ENCODE measurements at places on chromosomes 6 and 20.

- DNase-seq = no peak
Measured at GRCh38 chr6:164628302-164628931, 681.0 kb downstream of the C6orf118 start.

DNA sequence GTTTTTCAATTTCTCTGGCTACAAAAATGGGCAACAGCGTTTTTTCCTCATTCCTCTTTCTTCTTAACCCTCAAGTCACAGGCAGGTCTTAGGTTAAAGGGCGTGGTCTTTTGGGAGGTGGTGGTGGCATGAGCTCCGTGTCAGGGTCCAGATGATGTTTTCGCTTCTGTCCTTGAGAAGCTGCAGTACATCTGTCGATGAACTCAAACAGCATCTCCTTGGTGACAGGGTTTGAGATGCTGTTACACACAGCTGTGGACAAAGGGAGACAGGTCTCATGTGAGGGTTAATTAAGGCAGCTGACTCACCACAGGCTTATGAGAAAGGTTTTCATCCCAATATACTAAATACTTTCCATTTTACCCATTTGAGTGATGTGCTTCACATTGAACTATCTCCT is 350.8 kb downstream of the RNGTT start:
- no peak for DNase-seq

DNA sequence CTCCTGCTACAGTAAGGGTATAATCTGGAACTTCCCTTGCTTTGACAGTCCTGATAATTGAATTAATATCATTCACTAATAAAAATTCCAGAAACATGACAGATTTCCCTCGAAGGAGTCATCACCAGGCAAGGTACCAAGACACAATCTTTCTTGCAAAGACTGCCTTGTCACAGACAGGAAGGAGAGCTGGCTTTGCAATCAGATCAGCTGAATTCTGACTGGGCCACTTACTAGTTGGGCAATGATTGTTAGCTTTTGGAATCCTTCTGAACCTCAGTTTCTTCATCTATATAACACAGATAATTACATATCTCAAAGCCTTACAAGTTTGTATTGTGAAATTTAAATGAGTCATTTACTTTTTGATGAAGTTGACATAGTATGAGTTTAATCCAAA is 344.2 kb downstream of the RFPL4B start:
- no peak for DNase-seq

- DNase-seq = no peak
Measured at GRCh38 chr20:59925899-59926298, 7.5 kb downstream of the SYCP2 start.

- DNase-seq = no peak
Measured at GRCh38 chr6:36508532-36508931, 38.7 kb downstream of the STK38 start.

DNA sequence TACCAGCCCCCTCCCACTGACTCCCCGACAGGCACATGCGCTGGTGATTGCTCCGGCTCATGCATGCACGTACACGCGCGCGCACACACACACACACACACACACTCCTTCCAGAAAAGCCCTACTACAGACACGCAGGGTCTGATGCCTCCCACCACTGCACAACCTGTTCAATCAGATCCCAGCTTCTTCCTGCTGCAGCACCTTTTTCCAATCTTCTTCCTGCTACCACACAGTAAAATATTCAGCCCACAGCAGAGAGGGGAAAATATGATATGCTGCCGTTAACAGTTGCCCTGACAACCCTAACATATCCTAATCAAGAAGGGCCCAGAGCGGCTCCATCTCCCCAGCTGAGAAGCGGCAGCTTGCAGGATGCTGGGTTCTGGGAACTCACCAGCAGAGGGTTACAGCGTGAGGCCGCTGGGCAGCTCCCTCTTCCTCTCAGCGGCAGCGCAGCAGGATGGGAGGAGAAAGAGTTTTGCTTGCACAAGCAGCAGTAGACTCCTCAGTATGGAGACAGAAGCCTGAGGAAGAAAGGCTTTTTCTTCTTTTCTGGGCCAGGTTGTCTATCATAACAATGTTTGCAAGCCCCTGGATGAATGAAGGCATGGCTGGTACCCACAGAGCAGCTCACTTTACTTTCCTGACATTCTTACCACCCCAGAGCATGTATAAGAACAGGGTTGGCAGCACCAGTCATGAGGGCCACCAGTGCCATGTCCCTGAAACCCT is 23.9 kb downstream of the MAP7 start:
- peak; percentile 59 for DNase-seq

DNA sequence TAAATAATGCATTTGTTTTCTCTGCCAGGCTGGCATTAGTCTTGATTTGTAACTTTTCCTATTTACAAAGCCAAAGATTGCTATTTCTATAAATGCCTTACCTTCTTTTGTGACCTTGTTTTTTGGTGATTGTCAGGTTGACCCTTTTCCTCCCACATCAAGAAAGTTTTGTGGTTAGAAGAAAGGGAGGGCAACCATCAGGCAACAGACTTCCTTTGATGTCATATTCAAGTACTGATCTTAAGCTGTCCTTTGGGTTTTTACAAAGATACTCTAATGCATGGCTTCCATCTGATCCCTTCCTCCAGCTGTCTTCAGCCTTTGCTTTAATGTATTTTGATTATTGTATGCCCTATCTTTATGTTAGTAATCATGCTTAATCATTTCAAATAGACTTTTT is 23.9 kb downstream of the RNF217 start:
- DNase-seq = no peak

- peak; percentile 86 for DNase-seq
Measured at GRCh38 chr6:41560431-41561192, 14.4 kb downstream of the FOXP4 start.

- DNase-seq = no peak
Measured at GRCh38 chr20:43824309-43825050, 90.2 kb upstream of the TOX2 start.

DNA sequence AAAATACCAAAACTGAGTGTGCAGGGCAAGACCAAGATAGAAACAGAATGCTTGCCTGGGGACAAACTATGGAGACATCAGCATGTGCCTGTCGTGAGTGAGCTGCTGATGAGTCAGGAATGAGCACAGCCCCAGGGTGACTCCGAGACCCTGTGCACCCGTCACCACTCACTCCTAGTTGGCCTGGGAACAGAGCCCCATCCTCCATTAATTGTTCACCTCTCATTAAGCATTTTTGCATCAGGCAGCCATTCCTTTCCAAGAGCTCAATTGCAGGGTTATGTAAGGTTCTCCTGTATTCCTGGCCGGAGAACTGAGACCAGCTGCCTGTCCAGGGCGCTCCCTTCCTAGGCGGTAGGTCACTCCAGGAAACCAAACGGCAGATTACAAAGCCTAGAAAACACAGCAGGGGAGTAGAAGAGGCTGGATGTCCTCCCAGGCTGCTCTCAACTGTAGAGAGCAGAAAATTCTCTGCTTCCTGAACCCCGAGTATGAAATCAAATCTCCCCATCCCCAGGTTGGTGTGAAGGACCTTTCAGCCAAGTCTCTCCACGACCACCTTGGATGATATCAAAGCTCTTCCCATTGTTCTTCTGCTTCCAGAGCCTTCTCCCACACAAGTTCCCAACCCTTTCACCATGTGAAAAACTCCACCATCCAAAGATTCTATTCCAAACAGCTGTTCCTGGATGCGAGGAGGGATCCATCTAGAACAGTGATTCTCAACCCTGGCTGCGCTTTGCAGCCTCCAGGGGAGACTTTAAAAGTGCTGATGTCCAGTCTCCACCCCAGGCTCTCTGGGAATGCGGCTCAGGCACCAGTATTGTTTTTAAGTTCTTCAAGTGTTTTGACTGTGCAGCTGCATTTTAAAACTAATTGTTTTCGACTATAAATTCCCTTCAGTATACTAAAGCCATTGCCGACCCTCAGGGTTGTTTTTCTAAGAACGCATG is 532.6 kb upstream of the JARID2 start:
- peak; percentile 52 for DNase-seq

DNA sequence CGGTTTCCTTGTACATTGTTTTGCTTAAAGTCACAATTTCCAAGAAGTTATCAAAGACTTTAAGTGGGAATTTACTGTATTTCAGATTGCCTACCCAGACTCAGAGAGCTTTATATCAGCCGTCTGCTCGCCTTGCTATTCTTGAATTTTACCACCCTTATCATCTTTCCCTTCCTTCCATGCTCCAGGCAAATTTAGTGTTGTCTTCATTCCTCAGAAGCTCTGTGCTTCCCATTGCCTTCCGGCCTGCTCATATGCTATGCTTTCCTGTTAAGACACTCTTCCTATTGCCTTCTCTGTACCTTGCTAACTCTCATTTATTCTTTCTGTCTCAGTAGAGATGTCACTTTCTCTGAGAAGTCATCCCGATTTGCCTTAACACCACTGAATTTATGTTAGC is 52.1 kb downstream of the CD2AP start:
- no peak for DNase-seq

GRCh38 chr20:53876956-53877355 is 193.4 kb downstream of the BCAS1 start:
- DNase-seq = no peak

GRCh38 chr20:460180-460579 is 2.2 kb downstream of the TBC1D20 start:
- no peak for DNase-seq

DNA sequence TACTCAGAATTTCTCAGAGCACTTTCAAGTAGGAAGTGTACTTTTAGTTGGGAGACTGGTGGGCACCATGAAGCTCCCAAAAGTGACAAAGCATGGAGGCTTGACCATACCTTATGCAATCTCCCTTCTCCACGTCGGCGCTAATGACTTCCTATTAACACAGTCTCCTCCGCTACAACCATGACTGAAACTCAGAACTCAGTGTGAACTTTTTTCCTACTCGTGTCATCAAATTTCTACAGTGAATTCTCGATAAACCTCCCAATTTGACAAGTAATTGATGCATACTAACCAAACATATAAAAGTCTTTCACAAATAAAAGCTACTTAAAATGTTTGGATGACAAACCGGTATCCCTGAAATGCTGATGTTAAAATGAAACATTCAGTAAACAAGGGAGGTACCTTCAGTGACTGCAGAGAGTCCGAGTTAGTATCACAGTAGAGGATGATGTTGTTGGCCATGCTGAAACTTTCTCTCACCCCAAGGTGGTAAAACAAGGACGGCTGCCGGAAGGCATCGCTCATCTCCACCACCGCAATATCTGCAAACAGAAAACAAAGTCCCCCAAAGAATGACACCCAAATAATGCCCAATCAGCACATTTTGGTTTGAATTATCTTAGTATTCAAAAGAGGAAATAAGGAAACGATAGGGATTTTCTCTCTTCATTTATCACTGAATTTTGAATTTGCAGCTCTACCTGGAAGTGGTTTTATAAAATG is 72.1 kb downstream of the MAP3K5 start:
- no peak for DNase-seq

- no peak for DNase-seq
Measured at GRCh38 chr6:115058414-115059211, 715.8 kb upstream of the HS3ST5 start.

- no peak for DNase-seq
Measured at GRCh38 chr6:135939208-135939591, 87.7 kb downstream of the PDE7B start.

DNA sequence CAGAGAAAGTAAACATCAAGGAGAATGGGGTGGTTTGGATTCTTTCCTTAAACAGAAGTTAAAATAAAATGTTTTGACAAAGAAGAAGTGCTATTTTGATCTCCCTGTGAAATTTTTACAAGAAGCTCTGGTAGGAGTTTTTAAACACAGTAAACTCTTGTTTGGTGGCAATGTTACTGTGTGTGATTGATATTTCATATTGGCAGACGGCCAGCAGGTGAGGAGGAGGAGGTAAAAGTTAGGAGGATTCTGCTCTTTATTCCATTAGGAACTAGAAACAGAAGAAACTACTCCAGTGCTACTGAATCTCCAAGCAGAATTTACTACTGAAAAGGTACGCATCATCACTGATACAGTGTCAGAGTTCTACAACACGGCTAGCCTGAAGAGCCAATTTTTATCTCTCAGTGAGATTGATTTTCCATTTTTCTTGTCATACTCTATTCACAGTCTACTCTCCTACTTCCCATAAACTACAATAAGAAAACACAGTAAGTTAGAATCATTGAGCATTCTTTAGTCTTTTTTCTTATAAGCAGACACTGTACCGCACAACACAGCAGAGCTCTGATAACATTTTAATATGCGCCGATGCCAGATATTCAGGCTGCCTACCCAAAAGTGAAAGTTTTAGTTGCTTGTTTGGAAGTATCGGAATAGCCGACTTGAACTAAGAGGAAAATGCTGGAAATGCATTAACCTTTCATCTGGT is 21.2 kb upstream of the AFDN start:
- no peak for DNase-seq

DNA sequence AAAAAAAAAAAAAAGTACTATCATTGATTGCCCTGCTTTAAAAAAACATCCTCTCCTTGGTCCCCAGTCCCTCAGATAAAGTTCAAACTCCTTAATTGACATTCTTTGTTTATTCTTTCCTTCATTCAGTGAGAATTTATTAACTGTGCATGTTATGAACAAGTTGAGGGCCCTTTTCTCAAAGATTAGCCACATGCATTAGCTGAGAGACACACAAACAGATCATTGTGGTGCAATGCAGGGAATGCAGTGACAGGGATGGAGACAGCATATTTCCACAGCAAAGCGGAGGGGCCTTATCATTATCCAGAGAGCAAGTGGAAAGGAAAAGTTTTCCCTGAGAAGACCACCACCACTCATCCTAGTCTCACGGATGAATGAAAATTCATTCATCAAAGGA is 21.9 kb upstream of the IPCEF1 start:
- DNase-seq = no peak

GRCh38 chr20:57064836-57065235 is 201.6 kb downstream of the BMP7 start:
- DNase-seq = no peak

DNA sequence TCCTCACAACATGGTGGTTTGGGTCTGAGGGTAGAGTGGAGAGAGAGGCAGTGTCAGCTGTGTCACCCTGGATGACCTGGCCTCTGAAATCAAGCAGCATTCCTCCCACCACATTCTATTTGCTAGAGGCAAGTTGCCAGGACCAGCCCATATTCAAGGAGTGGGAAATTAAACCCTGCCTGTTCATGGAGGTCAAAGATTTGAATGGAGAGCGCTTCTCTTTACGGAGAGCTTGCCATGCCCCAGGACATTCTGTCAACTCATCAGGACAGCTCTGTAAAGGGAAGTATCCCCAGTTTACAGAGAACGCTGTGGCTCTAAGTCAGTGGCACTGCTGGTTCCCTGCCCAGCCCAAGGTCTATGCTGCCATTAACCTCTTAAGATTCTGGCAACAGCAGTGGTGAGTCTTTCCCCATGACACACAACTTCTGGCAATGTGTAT is 90.0 kb upstream of the INSM1 start:
- DNase-seq = peak; percentile 57

- no peak for DNase-seq
Measured at GRCh38 chr6:147467886-147468285, 40.6 kb upstream of the SAMD5 start.
